ENCODE measurements at places on chromosomes 3 and 15.

DNA sequence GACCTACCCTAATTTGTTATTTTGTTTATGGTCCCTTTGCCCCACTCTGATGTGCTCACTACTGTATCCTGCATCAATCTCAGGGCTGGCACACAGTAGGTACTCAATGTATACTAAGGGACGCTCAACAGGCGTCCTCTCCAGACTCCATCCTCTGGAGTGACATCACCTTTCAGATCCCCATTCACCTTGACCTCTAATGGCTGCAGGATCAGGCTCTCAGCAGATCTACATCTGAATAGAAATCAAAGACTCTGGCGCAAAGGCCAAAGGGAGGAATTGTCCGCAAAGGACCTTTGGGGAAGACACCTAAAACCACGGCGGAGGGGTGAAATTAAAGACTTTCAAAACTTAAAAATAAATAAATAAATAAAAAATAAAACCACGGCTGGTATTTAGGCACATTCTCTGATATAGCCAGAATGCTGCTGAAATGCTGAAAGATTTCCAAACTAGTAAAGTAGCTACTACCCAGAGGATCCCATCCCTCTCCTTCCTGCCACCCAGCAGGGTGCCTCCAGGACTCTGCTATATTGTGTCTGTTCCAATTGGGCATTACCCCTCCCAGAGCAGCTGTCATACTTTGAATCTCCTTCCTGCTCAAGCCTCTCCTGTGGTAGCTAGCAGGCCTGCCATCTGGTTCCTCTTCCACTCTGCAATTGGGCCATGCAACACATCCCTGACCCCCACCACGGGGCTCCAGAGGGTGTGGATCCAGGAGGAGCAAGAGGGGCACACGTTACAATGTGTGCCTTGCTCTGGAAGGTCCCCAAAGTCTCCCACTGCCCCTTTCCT lies 6.1 kb downstream of the SHF start:
- DNase-seq, result no peak

DNA sequence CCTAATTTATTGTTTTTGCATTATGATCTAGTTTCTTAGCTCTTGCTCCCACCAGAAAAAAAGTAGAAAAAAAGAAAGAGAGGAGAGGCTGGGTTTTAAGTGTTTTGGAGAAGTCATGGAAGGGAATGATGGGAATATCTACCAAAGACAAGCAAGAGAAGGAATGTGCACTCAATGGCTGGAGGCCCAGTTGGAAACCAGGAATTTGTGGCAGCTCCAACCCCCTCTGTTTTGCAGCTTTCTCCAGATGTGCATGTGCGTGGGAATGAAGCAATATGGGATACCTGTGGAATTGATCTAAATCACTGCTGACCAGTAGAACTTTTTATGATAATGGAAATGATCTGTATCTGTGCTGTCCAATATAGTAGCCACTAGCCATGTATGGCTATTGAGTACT lies 27.1 kb downstream of the EIF2AK4 start:
- peak; percentile 17 for DNase-seq

DNA sequence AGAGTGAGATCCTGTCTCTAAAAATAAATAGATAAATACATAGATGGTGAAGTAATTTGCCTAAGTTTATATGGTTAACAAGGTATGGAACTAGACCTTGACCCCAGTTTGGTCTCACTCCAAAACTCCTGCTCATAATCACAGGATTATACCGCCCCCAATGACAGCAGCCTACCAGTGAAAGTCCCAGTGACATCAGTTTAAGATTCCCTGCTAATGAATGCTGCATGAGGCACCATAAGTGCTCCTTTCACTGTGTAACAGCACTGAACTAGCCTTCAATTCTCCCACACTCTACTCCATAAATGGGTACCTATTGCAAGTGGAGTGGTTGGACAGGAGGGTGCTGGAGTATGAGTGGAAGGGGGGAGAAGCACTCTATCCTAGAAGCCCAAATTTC lies 23.7 kb upstream of the THSD4 start:
- DNase-seq, result no peak

DNA sequence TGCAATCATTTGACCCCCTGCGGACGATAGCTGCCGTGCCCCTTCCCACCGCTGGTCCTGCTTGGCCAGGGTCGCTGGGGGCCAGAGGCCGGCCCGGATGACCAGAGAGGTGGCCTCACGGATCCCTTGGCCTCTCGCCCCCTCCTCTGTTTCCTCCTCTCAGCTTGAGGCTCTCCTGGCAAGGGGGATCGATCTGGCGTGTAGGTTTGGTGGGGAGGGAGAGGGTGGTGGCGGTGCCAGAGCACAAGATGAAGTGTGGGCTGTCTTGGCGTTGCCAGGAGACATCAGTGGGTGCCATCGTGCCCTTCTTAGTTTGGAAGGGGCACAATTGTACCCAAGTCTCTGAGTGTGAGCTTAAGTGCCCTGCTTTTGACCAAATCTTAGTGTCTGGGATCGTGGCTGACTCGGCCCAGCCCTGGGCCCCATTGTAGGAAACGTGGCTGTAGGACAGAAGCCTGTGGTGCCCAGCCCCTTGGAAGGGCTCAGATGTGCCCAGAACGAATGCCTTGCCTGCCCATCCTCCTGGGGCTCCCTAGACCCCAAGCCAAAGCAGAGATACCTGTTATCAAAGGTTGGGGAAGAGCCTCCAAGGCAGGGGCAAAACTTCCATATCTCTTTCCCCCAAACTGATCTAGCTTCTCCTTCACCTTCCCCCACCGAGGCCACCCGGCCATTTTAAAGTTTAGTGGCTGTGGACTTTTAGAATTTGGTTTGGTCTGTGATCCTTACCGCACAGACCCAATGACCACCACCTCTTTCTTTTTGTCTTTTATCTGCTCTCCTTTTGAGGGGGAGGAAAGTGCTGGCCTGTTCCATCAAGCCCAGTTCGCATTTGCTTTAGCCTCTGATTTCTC lies 14.4 kb downstream of the NR2F2 start:
- DNase-seq, result no peak

- DNase-seq, result no peak
Observed at GRCh38 chr15:100295939-100296565, 45.7 kb downstream of the ADAMTS17 start.

DNA sequence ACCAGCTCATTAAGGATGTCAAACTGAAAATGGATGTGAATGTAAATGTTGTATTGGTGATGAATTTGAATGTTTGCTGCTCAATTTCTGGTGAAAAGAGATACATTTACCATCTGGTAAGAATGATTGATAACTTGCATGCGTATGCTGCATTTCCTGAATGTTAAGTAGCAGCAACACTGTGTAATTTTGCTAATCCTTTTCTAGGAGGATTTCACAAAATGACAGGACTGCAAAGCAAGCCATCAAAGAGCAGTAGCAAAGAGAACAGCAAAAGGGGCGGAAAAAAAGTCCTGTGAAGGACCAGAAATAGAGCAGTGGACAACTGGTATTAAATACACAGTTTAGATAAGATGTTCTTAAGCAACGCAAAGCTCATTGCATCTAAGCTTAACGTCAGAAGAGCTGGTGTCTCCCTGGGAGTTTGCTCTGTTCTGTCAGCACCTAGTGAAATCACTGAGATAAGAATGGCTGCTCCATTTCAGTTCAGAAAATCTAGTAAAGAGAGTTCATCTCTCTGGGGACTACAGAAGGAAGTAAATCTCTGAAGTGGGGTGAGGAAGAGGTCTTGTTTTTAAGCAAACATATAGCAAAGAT lies 23.5 kb upstream of the PAQR5 start:
- no peak for DNase-seq

GRCh38 chr15:60264566-60264965 lies 133.2 kb downstream of the ANXA2 start:
- no peak for DNase-seq

DNA sequence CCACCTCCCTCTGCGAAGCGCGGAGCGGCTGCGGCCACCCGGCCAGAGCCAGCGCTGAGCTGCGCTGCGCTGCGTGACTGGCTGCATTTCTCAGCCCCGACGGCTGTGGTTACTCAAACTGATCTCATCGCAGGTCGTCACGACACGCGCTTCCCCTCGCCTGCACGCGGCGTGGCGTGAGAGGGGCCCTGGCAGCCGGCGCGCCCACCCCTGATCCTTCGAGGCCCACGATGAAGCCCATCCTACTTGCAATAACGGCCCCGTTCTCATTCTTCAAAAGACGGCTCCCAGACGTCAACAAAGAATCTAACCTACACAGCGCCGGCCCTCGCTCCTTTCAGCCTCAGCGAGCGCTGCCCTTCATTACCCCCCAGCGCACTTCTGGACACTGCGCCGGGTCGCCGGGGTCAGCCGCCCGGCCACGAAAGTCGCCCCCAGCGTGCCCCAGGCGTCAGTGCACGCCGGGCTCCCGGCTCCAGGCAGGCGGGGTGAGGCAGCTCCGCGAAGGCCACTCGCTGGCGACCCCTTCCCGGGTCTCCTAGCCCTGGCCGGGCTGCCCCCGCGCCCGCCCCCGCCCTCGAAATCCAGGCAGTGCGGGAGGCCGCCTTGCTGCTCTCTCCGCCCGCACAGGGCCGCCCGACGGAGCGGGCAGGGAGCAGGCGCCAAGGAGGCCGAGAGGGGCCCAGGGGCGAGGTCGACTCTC lies 9.9 kb upstream of the LEKR1 start:
- peak; percentile 12 for DNase-seq

DNA sequence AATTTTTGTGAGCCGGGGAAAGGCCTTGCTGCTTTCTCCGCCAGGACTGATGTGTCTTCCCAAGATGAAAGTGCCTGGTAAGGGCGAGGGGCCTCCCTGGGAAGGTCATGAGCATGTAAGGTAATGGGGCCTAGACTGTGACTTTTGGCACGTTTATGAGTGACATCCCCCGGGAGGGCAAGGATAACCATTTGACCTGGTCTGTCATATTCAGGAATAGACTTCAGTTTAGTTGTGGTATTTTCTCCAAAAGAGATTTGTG lies 631 bp upstream of the CNBP start:
- peak; percentile 46 for DNase-seq

- DNase-seq, result no peak
Observed at GRCh38 chr3:175457301-175457700, 598.2 kb downstream of the NAALADL2 start.

DNA sequence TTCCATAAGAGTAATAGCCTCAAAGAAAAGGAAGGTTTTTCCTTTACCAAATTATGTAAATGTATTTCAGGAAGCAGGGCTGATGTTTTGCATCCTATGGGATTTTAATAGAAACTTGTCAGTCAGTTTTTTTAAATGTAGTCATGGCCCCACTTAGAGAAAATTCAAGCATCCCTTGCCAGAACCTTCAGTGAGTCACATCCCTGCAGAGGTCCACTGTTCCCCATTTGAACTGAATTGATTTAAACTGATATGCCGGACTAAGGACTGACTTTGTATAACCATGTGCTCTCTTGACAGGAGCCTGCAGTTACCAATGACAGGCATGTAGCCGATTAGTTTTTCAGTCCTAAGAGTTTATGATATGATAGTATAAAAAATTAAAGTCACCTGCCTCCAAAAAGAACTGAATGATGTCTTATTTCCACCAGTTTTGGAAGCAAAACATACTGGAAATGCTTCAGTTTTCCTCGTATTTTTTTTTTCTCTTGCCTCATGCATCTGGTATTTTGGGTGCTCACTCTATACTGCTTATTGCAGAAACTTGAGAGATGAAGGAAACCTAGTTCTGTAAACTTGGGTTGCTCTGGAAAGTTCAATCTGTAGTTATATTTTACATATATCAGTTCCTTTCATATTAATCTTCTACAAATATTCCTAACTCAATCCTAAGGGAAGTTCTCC lies 30.7 kb downstream of the LRTM1 start:
- no peak for DNase-seq

DNA sequence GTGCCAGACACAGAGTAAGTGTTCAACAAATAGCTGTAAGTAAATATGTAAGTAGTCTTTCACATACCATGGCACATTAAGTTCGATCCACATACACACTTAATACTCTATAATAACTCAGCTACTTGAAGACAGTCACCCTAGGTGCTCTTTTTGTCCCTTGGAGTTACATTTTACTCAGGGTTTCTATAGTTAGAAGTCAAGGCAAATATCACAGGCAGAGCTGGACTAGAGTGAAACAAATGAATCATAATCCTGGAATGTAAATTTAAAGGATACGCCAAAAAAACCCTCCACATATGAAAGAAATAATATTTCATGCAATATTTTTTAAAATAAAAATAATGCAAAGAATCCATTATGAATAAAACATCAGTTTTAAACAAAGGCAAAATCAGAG lies 461.8 kb downstream of the MAGI1 start:
- no peak for DNase-seq

- DNase-seq, result no peak
Observed at GRCh38 chr15:36742696-36743095, 163.3 kb downstream of the CDIN1 start.

GRCh38 chr3:2250783-2251182 lies 152.1 kb downstream of the CNTN4 start:
- DNase-seq, result no peak

DNA sequence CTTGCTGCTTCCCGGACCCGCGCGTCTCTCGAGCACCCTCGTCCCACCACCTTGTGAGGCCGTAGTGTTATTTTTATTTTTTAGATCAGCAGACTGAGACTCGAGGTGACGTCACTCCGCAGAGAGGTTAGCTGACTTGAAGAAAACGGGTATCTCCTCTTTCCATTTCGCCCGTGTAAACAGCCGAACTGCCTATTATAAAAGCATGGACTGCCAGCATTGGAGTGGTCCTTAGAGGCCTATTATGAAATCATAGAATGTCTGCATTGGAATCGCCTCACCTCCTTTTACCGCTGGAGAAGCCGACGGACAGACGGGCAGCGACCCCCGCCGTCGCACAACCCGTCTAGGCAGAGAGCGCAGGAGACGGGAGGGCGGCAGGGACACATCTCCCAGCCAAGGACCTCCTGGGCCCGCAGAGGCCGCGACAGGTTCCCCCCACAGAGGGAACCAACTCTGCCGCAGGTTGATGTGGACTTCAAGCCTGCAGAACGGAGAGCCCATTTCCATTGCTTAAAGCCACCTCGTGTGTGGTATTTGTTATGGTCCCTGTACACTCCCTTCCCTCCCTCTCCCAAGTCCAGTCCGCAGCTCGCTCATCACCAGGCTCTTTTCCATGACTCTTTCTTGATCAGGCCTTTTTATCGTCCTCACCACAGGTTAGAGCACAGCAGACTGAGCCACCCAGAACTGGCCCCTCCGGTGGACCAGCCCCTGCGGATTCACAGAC lies 540 bp upstream of the PPP1R2 start:
- no peak for DNase-seq

Data from skin of body (tissue), 3 donors.